ENCODE measurements at places on chromosomes 13 and 19.

DNA sequence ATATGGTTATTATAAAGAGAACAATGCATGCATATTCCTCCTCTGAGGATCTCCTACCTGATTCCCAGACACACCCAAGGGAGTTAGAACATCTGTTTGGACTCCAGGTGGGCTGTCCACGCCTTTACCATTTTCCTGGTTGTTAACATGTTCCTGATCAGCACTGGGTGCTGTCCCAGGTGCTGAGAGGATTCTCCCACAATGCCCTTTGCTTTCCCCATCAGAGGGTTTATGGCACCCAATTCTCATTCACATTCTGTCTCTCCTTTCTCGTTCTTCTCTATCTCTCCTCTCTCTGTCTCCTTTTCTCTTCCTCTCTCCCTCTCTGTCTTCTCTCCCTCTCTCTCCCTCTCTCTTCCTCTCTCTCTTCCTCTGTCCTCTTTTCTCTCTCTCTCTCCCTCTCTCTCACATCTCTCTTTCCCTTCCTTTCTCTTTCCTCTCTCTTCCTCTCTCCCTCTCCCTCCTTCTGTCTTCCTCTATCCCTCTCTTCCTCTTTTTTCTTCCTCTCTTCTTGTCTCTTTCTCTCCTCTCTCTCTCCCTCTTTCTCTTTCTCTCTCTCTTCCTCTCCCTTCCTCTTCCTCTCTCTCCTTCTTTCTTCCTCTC lies 3.3 kb upstream of the RDH13 start:
- DNase-seq, result no peak

DNA sequence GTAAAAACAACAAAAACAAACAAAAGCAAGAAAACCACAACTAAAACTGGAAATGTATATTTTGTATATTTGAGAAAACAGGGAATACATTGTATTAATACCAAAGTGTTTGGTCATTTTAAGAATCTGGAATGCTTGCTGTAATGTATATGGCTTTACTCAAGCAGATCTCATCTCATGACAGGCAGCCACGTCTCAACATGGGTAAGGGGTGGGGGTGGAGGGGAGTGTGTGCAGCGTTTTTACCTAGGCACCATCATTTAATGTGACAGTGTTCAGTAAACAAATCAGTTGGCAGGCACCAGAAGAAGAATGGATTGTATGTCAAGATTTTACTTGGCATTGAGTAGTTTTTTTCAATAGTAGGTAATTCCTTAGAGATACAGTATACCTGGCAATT lies 17.1 kb downstream of the KLF5 start:
- no peak for DNase-seq

DNA sequence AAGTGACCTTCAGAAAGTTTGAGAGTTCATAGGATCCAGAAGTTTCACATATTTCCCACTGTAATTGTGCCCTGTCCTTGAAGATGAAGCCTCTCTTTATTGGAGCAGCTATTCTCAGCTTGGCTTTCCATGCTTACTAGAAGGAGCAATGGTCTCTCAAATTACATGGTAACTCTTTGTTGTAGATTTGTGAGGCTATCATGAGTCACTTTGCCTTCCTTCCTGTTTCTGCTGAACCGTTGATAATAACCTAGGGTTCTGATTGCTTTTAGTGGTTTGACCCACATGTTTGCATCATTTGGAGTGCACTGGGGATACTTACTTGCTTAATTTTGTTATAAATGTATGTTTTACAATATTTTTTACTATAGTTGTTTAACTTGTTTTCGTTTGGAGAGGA lies 772.9 kb upstream of the SLITRK6 start:
- no peak for DNase-seq

DNA sequence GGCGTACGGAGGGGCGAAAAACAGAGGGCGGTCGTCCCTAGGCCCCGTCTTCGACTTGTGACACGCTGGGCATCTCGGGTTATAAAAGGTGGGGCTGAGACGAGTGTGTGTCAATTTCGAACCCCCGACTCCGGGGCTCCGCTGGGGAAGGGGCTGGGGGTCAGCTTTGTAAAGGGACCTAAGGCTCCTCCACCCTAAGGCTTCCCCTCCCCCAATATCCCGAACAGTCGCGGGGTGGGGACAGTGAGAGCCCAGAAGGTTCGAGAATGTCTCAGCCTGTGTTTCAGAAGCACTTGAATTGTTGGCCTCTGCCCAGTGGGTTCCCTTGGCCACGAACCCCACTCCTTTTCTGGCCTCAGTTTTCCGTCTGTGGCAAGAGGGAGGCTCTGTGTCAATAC lies 450 bp downstream of the SELENOW start:
- no peak for DNase-seq

DNA sequence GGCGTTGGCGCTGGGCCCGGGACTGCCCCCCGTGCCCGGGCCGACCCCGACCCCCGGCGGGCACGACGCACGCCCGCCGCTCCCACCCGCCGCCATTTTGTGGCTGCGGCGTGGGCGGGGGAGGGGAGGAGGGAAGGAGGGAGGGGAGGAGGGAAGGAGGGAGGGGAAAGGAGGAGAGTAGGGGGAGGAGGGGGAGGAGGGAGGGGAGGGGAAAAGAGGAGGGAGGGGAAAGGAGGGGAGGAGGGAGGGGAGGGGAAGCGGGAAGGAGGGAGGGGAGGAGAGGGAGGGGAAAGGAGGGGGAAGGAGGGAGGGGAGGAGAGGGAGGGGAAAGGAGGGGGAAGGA lies at the start of gene BTBD2:
TSS of gene BTBD2 (minus strand) at position 107 of the 343 bp plus-strand sequence. CDS start at position 96, 11 bp downstream.
- DNase-seq, result peak; percentile 41

DNA sequence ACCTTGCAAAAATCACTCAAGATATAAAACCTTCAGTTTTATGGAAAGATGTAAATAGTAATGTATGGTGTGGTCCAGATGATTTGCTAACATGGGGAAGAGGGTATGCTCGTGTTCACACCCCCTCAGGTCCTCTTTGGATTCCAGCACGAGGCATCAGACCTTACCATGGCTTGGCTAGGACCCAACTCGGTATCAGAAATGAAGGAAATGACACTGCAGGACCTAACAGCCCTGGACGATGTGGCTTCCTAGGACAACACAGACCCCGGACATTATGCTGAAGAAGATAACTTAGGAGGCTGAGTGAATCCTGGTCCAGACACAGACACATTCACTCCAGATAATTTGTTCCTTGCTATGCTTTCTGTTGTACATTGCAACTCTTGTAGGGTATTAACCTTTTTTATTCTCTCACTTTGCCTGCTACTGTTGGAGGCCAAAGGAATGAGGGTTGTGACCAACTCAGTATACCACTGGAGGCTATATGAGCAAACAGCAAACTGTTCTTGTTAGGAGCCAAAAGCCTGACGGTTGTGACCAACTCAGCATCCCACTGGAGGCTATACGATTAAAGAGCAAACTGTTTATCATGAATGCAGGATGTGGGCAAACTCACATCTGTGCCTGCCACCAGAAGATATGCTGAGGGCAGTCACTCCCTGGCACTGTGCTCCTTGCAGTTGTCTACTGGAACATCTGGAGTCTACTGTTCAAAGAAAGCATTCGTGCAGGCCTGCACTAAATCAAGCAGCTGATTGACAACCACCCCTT lies 121.7 kb downstream of the ZNF429 start:
- DNase-seq, result no peak

- DNase-seq, result no peak
Measured at GRCh38 chr19:4042731-4043082, 24.0 kb downstream of the ZBTB7A start.

DNA sequence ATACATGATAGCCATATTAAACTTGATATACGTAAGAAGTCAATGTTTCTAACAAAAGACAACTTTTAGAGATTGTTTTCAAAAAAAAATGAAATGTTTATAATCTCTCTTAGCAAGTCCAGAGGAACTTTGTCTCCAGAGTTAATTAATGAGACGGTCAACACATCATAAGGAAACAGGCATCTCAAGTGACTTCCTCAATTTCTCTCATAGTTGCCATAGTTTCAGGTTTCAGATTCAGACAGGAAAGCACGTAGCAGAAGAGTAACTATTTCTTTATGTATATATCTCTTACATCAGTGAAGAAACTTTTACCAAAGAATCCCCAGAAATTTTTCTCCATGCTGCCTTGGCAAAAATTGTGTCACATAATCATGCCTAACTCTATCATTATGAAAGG lies 159.6 kb upstream of the ATXN8OS start:
- DNase-seq, result no peak

DNA sequence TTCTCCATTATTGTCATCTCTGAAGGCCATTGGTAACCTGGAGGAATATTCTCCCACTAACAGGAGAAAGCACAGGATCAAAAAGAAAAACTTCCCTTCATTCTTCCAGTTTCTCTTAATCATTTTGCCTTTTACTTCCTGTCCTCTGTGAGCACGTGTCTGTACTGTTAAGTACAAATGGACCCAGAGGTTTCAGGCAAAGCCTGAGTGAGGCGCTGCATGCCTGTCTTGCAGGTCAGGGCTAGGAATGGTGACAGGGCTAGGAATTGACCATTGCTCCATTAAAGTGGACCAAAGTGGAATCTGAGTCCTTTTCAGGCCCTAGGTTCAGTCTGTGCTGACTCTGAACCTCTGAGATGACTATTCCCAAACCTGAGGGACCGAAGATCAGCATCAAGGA lies 326.7 kb downstream of the SHISA2 start:
- DNase-seq, result no peak

DNA sequence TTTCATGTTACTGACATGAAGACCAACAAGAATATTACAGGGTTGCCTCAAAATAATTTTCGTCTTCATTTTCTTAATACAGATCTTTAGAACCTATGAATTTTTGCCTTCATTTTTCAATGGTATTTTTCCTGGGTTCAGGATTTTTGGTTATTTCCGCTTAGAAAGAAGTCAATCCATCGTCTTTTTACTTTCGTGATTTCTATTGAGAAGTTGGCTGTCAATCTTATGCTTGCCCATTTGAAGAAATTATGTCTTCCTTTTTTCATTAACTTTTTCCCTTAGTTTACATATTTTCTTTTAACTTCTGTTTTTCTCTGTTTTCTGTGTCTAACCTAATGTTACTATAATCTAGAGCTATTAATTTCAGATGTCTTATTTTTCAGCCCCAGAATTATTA lies 868.9 kb upstream of the SLC10A2 start:
- no peak for DNase-seq

DNA sequence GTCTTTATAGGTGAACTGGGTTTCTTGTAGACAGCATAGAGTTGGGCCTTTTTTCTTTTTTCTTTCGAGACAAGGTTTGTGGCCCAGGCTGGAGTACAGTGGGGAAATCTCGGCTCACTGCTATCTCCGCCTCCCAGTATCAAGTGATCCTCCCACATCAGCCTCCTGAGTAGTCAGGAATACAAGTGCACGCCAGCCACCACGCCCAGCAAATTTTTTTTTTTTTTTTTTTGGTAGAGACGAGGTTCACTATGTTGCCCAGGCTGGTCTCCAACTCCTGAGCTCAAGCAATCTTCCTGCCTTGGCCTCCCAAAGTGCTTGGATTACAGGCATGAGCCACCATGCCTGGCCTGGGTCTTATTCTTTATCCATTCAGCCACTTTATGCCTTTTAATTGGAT lies 5.1 kb upstream of the CALM3 start:
- DNase-seq, result no peak

GRCh38 chr19:7916103-7916954 lies 1.7 kb downstream of the TGFBR3L start:
- DNase-seq, result no peak

DNA sequence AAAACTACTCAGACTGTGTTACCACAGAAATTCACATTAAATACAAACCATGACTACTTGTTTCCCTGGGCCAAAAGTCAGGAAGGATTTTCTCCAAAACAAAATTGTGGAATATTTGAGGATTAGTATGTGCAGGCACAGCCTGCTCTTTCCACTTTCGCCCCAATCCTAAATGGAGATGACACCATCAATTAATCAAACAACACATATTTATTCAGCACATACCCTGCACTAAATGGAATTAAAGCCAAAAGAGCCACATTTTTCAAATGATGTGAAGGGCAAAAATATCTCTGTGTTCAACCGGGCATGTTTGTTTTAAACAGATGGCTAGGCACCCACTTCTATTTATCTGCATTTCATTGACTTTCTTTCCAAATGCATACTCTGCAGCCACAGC lies 523.1 kb downstream of the DCT start:
- no peak for DNase-seq

- DNase-seq, result no peak
Measured at GRCh38 chr19:45761714-45762113, 7.3 kb downstream of the SIX5 start.

DNA sequence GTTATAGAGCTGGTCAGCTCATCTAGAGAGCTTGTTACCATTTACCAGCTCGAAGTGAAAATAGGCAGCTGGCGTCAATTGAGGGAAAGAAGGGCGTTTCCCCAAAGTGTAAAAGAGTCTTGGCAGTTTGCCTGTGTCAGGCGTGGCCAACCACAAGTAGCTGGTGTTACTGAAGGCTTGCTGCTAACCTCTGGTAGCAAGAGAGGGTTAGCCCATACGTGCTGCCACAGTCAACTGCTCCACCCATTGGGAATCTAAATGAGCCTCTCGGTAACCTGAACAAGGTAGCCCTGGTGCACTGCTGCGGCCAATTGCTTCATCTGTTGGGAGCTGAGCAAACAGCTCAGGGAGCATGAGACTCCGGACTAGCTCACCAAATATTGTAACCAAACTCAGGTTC lies 314.9 kb upstream of the SLITRK5 start:
- no peak for DNase-seq

DNA sequence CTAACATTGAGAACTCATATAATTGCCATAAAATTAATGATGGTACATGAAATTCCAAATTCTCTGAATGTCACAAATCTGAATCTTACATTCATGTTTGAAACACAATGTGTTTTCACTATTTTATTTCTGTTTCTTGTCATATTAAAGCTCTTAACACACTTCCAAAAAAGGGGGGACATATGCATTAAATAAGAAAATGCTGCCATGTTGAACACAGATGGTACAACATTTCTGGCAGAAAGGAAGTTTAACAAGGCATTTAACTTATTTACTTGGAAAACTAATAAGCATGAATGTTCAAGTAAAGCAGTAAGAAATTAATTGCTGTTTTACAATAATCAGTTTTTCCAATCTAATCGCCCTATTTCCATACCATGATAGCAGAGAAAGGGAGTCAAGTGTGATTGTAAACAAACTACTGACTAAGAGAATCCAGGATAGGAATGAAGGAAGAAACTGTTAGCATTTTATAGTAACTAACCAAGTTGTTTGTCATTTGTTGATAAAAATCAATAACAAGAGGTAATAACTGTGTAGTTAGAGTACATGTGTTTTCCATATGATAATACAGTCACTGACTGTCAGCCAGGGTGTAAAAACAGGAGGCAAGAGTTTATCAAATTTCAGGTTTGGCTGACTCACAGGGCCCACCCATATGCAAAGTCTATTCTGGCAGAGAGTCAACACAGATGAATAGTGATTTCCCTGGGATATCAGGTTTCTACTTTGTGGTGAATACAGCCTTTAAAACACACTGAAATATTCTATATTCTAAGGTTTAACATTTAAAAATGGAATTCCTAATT lies 5.7 kb upstream of the FOXO1 start:
- no peak for DNase-seq

DNA sequence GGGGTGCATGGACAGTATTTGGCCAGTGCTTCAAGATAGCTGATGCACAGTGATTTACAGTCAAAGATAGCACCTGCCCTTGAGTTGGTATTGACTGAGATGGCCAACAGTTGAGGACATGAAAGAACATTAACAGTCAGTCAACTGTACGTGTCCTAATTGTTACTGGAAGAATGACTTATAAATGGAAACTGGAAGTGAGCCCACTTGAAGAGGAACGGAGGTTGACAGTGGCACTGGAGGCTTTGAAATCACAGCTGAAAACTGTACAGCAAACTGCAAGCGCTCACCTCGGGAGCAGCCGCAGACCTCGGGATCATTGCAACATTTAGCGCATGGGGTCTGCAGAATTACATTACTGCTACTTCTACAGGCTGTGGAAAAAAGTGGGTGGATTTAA lies 77.1 kb downstream of the GGACT start:
- no peak for DNase-seq

- no peak for DNase-seq
Measured at GRCh38 chr19:5041168-5041912, 72.4 kb downstream of the KDM4B start.
